Activated CD4-positive, alpha-beta T cell treated with anti-CD3 and anti-CD28 coated beads for 4 hours (primary cell): ENCODE measurements at places on chromosomes 2 and 18.

DNA sequence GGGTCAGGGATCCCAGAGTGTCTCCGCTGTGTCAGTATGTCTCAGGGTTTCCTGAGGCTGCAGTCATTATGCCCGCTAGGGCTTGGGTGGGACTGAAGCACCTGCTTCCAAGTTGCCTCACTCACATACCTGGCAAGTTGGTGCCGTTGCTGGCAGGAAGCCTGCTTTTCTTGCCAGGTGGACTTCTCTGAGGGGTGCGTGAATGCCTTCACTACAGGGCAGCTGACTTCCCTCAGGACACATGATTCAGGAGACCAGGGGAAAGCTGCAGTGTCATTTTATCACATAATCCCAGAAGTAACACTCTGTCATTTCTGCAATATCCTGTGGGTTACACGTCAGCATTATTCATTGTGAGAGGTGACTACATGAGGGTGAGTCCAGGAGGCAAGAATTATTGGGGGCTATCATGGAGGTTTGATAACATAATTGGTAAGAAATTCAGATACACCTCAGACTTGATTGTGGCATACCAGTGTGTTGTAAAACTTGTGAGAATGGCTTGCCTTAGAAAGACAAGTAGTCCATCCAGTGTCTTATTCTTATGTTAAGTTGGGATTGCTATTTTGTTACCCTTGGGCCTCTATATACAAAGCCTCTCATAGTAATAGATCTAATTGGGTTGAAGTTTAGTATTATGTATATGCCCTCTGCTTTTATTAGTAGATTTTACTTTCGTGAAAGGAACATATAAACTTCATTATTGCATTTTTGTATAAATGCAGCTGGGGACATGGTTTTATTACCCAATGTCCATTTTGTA is 44.1 kb downstream of the NEDD4L start:
- DNase-seq, result no peak

- DNase-seq, result no peak
These were observed 352.7 kb upstream of the SLC39A10 start for GRCh38 chr2:195304310-195304709.

GRCh38 chr2:104091894-104092293 is 762.0 kb upstream of the POU3F3 start:
- DNase-seq, result no peak

DNA sequence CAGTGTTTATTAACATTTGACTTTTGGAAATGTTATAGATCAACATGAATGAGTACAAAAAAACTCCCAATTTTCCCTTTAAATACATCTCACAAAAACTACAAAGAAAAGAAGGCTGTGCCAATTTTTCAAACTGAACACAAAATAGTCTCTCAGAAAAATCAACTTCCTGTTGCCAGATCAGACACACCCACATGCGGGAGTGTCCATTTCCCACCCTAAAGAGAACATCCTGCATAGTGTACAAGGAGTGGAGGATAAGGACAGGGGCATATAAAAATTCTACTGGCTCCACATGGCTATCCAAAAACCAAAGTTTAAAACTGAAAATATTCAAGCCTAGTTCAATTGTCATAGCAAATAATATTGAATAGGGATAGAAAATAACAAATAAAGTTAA is 165.3 kb downstream of the ATAD2B start:
- no peak for DNase-seq

DNA sequence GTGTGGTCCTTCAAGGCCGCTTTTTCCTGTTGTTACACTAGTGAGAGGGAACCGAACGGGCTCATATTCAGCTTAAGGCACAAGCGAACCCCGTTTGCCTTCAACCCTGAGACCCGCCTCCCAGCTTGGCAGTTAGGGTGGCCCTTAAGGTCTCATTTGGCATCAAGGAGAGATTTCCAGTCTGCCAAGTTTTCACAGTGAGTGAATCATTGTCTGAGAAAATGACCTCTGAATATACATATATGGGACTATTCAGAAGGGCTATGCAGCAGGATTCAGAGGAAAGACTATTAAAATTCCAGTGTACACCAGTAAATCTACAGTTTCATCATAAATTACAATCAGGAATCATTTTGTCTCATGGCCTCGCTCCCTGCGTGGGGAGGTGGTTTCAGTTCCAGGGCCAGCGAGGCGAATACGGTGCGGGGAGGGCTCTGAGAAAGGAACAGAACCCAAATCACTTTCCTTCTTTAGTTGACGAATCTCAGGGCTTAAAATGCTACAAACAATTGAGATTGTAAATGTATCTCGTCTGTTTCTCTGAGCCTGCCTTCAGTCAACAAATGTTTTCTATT is 231.4 kb downstream of the FAM210A start:
- no peak for DNase-seq

- DNase-seq, result no peak
These were observed 196.3 kb downstream of the PDE1A start for GRCh38 chr2:182230561-182230960.

GRCh38 chr18:62716619-62717168 is 1.4 kb downstream of the PHLPP1 start:
- peak; percentile 28 for DNase-seq

DNA sequence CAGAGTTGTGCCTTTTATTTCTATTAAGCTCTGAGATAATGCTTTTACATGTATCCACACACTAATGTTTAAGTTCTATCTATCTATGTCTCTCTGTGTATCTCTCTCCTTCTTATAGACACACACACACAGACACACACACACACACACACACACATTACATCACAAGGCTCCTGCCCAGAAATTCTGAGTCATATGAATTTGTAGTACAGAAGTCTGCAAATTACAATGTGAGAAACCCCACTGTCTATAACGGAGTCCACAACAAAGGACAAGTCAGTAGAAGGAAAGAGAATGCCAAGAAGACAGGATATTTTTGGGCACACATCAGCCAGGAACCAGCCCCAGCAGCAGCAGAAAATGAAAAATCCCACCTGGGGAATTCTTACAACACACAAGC is 142.4 kb downstream of the EN1 start:
- no peak for DNase-seq

DNA sequence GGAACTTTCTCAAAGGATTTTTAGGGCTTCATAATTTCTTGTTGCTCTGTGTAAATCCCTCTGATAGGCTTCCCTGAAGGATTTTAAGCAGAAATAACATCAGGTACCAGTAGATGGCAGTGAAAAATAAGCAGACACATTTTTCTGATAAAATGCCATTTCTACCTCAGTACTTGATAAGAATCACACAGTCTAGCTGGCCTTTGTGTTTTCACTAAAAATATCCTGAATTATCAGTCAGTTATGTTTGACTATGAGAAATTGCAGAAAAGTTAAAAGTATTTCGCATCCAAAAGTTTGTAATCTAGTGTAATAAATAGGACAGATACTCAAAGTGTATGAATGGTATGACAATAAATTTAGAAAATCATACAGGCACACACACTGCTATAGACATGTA is 68.7 kb downstream of the DNAJC10 start:
- DNase-seq, result no peak

GRCh38 chr2:157489983-157490382 is 46.1 kb upstream of the CYTIP start:
- no peak for DNase-seq

- DNase-seq, result no peak
These were observed 86.8 kb upstream of the SNTG2 start for GRCh38 chr2:863732-864450.

- no peak for DNase-seq
These were observed 1.4 kb downstream of the PTGR3 start for GRCh38 chr18:75207310-75208154.

DNA sequence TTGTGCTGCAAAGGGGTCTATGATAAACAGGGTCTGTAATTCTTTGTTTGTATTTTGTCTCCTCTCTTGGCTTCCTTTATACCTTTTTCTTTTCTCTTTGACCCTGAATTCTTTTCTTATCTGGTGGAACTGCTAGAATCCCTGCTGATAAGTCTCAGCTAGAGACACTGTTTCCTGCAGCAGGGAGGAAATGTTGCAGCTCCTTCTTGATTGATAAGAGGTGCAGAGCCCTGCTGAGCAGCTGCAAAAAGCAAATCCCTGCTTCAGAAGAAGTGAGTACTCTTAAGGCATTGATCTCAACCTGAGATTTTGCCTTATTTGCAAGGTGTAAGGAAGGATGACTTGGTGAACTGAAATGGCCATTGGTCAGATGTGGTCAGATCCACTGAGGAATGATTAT is 167.8 kb downstream of the NUP35 start:
- no peak for DNase-seq

DNA sequence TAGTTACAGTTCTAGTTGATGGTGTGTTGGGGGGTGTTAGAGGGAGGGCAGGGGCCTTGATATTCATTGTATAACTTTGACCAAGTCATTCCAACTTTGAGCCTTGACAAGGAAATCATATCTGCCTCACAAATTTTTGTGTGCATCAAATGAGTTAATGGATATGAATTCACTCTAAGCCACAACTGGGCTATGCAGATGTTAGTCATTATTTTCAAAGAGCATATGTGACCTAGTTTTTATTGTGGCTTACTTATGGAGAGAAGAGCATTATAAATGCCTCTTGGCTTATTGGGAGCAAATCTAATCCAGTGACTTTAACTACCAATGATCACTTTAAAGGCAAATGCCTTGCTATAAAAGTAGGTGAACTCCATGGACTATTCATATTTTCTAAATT is 250.2 kb downstream of the LPIN1 start:
- no peak for DNase-seq

GRCh38 chr2:80501874-80502624 is 197.5 kb upstream of the LRRTM1 start:
- no peak for DNase-seq

DNA sequence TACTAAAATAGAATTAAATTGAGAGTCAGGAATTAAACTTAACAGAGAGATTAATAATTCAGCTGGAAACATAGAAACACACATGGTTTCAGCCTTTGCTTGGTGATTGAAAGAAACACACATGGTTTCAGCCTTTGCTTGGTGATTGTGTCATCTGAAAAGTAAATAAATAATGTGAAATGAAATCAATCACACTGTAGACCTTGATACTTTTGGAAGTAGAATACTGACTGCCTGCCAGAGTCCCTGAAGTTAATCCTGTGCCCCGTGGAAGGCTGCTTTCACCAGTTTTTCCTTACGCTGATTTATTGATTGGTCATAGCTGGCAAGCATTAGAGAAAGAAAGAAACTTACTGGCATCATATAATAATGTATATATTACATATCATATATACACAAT is 1252.7 kb upstream of the FAM98A start:
- DNase-seq, result no peak

- DNase-seq, result no peak
These were observed 66.6 kb upstream of the ID2 start for GRCh38 chr2:8615252-8615575.

DNA sequence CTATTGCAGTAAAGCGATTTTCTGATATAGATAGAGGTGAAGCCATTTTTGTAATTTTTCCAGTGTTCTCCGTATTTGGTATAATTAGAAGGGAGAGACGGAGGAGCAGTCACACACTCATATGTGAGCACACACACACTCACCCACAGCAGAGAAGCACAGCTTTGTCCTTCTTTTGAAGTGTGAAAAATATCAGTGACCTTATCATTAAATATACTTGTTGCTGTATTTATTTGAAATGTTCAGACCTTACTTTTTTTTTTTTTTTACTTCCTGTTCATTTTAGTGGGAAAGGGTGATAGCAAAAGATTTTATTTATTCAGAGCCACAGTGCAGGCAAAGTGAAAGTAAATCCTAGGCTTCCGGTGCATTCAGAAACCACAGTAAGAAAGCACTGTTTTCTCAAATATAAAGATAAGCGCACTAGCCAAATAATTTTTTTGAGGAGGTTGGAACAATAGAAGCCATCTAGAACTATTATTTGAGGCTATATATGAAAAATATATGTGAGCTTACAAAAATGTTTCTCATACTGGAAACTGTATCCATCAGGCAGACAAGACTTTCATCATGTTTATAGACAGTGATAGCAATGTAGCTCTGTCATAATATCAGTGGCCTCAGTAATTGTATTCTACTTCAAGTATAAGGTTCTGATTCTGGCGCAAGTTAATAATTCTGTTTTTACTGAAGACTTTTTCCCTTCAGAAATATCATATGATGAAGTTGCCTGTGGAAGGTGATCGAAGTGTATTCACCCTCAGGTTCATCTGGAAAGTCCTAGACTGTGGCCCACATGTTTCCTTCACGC is 37.2 kb downstream of the TSHZ1 start:
- DNase-seq, result no peak

DNA sequence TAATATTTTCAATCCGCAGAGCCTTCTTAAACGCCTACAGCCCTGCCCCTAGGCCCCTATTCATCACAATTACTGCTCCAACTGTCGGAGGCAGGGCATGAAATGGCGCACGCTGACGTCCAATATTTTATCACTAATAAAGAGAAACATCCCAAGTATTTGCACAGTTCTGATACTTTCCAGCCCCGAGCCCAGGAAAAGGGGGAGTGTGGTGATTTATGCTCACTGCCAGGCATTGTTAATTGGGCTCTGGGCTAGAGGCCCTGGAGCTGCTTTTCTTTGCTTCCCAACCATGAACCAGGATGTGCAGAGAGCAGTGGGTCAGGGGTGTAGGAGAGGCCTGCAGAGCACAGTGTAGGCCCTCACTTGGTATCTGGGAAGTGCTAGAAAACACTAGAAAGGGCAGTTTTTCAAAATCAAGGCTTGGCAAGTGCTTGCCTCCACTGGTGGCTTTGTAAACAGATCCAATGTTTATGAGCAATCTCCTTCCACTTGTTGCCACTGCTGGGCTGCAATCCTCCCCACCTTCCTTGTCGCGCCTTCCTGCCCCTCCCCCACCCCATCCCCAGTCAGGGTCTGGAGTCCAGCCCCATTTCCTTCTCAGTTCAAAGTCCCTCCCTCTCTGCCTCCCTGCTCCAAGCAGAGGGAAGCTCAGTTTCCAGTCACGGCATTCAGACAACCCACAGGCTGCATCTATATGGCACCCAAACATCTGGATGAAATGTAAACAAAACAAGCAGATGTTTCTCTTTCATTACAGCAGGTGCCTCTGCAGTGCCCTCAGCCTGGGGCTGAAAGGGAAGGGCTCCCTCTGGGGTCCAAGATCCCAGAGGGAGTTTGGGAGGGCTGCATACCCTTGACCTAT is 83.9 kb upstream of the PKDCC start:
- no peak for DNase-seq

- DNase-seq, result no peak
These were observed 103.2 kb downstream of the NCOA1 start for GRCh38 chr2:24594283-24594682.

DNA sequence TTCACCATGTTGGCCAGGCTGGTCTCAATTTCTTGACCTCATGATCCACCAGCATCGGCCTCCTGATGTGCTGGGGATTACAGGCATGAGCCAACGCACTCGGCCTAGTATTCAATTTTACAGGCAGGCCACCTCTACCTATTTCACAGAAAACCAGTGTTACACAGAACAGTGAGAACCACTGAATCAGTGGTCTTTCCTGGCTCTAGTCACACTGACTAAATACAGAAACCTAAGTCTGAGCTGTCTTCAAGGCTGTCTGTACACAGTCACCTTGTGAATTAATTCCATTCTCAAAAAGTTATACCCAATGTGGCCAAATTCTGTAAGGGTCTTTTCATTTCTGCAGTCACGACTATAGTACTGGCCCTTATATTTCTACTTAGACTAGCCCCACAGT is 3.5 kb downstream of the RNF149 start:
- DNase-seq, result no peak

GRCh38 chr2:75186821-75187220 is 12.5 kb downstream of the TACR1 start:
- DNase-seq, result no peak

GRCh38 chr2:165164201-165164600 is 39.6 kb downstream of the SCN3A start:
- no peak for DNase-seq
